ENCODE measurements at places on chromosomes 13 and 19.
A peak's percentile ranks its signal among the peaks of the same experiment; 100 is the strongest.

- no peak for DNase-seq
These were observed 897 bp downstream of the C19orf33 start for GRCh38 chr19:38304866-38305429.

GRCh38 chr13:112207129-112207528 lies 140.2 kb downstream of the SOX1 start:
- no peak for DNase-seq

GRCh38 chr13:45413826-45414307 lies 4.3 kb downstream of the SLC25A30 start:
- no peak for DNase-seq

GRCh38 chr19:406135-406781 lies 2.7 kb downstream of the C2CD4C start:
- DNase-seq = no peak

DNA sequence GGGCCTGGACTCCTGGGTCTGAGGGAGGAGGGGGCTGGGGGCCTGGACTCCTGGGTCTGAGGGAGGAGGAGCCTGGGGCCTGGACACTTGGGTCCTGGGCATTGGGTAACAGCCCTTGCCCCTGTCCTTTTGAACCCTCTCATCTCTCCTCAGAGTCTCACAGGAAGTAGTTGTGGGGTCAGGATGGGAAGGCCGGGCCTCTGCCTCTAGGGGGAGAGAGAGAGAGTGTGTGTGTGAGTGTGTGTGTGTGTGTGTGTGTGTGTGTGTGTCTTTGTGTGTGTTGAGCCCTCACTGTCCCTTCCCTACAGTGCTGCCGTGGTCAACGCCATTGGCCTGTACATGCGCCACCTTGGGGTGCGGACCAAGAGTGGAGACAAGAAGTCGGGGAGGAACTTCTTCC lies 10.9 kb downstream of the ARHGEF1 start:
- no peak for DNase-seq

- DNase-seq = no peak
These were observed 27.6 kb downstream of the CPT1C start for GRCh38 chr19:49718511-49718910.

DNA sequence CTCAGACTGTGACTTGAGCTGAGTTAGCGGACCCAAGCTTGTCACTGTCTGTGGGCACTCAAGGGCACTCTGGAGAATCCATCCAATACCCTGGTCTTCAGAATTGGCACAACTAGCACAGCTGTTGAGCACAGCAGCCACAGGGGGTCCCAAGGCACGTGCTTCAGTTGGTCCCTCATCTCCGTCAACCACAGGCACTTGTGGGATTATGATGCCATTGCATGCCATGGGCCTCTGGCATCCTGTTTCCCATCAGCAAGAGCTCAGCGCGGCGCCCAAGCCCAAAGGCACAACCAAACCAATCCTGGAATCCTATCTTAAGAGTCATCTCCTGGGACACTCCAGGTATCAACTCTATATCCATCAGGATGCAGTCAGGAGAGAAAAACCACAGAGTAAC lies 3.7 kb upstream of the B3GNT8 start:
- DNase-seq = no peak

GRCh38 chr19:38173291-38174041 lies 50.6 kb downstream of the DPF1 start:
- peak; percentile 89 for DNase-seq

GRCh38 chr13:77751513-77752456 lies 54.3 kb downstream of the SLAIN1 start:
- peak; percentile 83 for DNase-seq

GRCh38 chr13:72126424-72126823 lies 259.4 kb upstream of the DACH1 start:
- DNase-seq = no peak

- DNase-seq = no peak
These were observed 134.7 kb downstream of the FGF14 start for GRCh38 chr13:102267191-102267590.

GRCh38 chr19:4088975-4089374 lies 22.3 kb upstream of the ZBTB7A start:
- no peak for DNase-seq

GRCh38 chr13:49053906-49054305 lies 78.2 kb downstream of the FNDC3A start:
- no peak for DNase-seq

DNA sequence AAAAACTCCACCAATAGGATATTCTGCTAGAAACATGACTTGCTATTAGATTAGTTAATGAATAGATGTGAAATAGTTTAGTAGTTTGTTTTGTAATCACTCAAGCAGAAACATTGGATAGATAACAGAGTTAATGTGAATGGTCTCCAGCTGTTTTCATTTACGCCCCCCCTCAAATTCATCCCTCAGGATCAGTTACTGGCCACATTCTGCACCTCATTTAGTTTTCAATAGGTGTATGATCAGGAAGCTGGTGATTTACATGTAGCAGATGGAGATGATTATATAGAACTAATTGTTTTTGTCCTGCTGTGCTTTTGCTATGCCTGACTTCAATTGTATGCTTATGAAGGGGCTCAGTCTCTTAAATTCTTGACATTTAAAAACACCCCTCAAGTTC lies 759.0 kb downstream of the SLITRK6 start:
- no peak for DNase-seq

DNA sequence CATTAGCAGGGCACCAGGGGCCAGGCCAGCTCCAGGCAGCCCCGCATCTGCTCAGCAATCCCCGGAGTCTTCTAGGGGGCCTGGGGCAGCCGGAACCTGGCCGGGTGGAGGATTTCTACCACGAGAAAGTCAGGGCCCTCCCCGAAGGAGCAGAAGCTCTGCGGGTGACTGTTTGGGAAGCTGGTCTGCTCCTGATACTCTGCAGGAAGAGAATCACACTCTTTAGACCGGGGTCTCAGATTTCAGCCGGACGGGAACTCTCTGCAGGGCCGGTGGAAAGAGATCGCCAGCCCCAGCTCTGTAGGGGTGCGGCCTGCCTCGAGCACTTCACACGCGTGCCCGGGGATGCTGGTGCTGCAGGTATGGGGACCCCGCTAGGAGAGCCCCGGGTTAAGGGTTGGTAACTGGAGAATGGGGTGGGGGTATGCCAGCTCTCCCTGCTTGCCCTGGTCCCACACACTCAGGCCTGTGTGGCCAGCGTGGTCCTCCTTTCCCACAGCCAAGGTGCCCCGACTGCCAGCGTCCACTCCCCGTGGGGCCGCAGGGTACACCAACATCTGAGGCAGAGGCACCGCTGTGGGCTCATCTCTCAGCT lies 20.1 kb downstream of the RASA3 start:
- DNase-seq = no peak

- no peak for DNase-seq
These were observed 26.2 kb upstream of the MIER2 start for GRCh38 chr19:370641-371330.

GRCh38 chr19:7968796-7969554 lies 25.5 kb upstream of the TIMM44 start:
- no peak for DNase-seq
